Stimulated activated CD4-positive, alpha-beta T cell treated with anti-CD3 and anti-CD28 coated beads, Interleukin-1b, Interleukin-23, amount 100 ng/mL, for 1 hour (primary cell): ENCODE measurements at places on chromosomes 6 and 20.

DNA sequence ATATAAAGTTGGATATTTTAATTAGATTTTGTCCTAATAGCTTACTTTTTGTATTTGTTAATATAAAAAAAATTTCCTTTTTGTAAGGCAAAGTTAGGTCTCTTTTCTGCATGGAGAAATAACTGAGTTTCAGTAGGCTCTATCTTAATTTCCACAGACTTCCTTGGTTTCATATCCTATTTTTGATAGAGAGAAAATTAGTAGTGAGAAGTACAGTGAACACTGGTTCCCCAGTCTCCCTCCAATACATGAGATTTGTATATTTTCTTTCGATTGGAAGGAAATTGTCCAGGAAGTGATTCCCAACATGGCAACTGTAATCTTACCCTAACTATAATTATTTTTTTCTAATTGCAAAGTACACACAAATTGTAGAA, 26.4 kb downstream of the TRIM27 start:
- no peak for DNase-seq

- DNase-seq, result no peak
Measured at GRCh38 chr20:9616455-9616805, 102.0 kb downstream of the LAMP5 start.

GRCh38 chr6:44275749-44276648, 5.7 kb downstream of the TMEM151B start:
- DNase-seq, result no peak

DNA sequence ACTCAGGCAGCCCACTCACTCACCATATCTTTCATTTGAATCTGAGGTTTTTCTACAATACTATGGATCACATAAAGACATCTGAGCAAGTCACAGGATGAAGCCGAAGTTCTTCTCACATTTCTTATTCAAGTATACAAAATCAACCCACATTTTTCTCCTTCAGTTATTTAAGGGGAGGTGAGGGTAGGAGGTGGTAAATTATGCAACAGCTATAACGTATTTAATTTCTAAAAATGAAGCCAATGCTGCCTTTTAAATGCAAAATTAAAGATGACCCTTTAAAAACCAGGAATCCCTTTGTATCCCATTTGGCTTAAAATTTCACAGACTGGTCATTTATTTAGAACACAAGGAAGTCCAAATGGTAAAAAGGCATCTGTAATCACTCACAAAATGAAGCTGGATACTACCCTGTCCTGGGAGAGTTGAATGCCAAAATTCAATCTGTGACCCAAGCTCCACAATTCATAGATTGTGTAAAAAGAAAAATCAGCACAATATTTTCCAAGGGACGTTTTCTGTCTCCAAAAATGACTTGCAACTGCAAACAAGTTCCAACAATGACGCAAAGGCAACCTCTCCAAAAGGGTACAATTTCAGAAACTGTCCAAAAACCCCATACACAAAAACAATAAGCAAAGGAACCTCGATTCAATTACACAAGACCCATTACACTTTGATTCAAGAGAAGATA, 48.8 kb downstream of the EPB41L2 start:
- no peak for DNase-seq

GRCh38 chr6:83480470-83480869, 31.9 kb upstream of the PRSS35 start:
- DNase-seq, result no peak

- no peak for DNase-seq
Measured at GRCh38 chr20:19992996-19993908, 23.9 kb upstream of the NAA20 start.

DNA sequence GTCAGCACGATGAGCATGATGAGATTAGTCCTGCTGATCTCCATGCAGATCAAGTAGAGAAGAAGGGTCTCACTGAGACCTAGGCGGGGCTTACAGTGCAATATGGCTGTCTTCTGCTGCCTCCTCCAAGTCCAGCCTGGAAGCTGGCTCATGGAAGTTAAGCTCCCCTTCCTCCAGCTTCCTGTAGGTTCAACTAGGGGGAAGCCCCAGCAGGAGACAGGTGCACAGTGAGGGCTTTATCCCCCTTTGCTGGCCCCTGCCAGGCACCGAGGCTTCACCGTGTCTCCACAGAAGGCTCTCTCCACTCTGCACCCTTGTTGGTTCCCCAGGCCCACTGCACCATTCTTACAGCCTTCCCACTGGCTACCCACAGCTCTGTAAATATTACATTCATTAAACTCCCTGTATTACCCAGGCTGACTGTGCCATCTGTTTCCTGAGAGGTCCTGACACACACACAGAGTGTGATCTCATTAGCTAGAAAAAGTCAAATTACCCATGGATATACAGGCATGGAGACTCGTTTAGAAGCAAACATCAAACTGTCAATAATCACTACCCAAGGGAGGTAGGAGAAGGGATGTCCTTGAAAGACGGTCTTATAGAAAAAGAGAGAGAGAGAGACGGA, 90.4 kb downstream of the SLC2A10 start:
- DNase-seq, result no peak

DNA sequence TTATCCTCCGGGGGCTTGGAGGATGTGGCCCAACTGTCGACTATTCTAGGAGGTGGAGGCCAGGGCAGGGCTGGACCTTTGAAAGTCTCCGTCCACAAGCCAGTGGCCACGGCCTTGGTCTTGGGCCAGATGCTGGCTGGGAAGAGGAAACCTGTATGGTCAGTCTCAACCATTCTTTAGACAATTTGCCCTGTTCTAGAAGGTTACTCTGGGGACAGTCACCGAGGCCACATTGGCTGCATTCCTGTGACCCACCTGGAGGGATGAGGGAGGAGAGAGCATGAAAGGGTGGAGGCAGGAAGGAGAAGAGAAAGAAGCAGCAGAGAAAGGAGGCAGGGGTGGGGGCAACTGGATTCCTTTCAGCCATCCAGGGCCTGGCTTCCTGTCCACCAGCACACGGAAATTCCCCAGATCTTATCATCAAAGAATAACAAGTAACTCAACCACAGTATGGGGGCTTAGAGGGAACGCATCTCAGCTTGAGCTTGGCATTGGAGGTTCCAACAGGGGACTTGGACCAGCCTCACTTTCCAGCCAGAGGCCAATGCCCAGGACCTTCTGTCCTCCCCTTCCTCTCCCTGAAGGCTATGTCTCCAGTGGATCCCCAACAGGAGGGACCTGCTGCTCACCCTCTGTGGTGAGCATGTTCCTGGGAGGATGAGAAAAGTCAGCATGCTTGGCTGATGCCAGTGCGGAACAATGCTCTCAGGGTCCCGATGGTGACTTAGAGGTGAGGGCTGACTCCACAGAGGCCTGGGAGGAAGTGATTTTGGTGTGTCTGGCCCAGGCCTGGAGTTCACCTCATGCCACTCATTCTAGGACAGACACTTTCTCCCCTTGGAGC, 30.4 kb downstream of the TGM2 start:
- DNase-seq, result no peak

DNA sequence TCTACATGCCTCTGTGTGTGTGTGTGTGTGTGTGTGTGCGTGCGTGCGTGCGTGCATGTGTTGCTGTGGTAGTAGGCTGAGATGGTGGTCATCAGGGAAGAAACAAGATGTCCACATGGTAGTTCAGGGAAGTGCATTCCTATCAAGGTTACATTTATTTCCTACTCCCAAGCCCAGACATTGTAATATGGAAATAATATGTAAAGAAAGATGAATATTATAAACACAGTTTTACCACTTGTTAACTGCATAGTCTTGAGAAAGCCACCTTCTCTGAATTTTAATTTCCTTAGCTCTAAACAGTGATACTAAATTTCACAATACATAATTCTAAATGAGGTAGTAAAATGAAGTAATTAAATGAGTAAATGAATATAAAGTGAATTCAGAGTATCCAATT, 14.0 kb downstream of the MEI4 start:
- DNase-seq, result no peak

DNA sequence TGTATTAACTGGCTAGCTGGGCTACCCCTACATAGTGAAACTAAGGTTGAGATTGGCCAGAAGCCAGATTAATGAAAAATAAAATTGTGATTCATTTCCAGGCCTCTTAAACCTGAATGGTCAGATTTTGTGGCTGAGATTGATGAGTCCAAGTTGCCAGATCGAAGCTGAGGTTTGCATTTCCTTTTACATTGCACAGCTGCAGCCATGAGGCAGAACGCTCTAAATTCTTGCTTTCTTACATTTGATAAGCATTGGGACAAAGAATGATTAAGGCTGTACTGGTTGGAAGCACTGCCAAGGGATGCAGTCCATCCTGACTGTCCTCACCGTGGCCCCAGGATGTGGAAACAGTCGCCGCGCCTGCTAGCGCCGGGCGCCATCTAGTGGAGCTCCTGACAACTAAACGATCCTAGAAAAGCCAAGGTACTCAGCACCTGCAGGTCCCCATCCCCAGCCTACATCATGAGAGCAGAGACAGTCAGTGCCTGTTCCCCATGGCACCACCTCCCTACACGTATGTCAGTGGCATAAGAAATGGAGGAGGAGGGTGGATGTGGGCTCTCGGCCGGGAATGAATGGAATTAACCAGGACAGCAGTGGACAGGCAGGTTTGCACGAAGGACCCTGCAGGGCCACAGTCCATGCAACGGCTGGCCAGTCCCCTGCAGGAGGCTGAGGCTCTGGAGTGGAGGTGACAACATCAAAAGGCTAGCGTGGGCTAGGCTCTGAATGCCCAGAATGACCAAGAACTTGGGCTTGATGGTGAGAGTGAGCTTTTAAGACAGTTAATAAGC, 19.0 kb downstream of the PXDC1 start:
- DNase-seq, result peak; percentile 45

- no peak for DNase-seq
Measured at GRCh38 chr6:21886542-21887151, 293.1 kb downstream of the SOX4 start.

DNA sequence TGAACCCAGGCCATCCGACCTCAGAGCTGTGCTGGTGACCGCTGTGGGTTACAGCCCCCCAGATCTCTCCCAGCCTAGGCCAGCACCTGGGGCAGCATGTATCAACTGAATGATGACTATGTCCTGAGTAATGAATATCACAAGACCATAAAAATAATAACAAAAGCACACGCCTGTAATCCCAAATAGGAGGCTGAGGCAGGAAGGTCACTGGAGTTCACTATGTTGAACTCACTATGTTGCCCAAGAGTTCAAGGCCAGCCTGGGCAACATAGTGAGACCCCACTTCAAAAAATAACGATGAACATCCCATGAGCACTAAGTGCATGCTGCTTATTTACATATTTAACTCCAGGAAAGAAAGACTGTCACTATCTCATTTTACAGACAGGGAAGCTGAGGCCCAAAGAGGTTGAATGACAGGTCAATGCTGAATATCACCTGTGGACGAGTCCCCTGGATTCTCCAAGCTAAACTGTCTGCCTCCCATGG, 92.3 kb downstream of the NFATC2 start:
- DNase-seq, result no peak

DNA sequence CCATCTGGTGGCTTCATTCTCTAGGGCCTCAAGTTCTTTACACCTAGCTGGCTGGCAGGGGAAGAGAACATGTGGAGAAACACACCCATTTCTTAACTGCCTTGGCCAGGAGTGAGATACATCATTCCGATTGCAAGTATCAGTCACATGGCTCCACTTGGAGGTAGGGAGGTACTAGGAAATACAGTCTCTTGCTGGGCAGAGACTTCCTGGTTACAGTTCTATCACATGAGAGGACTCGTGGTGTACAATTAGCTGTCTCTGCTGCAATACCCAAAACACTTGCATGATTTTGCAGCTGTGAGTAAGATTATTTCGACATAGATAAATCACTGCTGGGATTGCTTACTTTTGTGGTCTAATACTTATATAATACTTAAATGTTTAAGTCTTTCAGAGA, 51.1 kb downstream of the GTF2H5 start:
- DNase-seq, result no peak

GRCh38 chr6:43897571-43898302, 127.7 kb downstream of the VEGFA start:
- no peak for DNase-seq

GRCh38 chr20:58131151-58131550, 97.3 kb downstream of the ANKRD60 start:
- no peak for DNase-seq

DNA sequence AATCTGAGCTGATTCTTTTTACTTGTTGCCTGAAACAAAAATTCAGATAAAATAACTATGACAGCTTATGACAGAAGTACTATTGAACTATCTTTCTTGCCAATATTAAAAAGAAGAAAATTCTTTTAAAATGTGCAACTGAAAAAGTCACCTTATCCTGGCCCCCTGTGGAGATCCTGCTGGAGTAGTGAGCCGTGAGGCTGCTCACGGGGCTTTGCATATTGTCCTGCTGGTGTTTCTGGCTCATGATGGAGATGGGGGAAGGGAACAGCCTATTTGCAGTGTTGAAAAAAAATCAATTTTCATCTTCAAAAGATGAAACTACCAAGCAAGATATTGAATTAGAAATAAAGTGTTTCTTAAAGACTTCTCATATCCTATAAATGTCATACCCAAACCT, 216.0 kb downstream of the SAMD5 start:
- no peak for DNase-seq

DNA sequence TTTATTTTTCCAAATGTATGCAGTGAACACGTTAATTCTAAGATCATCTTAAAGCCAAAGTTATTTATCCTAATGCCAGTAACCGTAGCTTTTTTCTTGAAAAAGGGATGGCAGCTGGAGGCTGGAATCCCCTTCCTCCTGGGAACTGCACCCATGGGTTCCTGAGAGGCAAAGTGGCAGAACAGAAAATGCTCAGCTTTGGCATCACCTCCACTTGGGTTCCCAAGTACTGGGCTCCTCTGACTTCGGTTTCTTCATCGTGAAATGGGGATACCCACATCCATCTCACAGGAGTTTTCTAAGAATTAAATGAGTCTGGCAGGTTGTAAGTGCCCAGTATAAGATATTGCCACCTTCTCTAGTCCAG, 6.2 kb upstream of the DDX43 start:
- no peak for DNase-seq

GRCh38 chr6:90106449-90106848, 190.2 kb downstream of the BACH2 start:
- DNase-seq, result no peak

DNA sequence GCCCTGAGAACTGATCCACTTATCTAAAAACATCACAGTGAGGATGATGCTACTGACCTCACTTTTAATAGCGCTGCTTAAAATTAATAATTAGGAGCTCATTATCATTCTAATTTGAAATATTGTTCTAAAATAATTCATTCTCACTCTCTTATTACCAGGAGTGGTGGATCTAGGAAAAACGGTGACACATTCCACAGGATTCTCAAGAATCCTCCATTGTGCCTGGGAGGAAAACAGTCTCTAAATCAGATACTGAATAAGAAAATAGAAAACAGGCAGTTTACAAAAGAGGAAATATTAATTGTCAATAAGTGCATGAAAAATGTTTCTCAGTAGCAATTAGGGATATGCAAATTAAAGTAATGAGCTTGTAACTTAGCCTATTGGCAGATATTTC, 187.4 kb downstream of the TENT5A start:
- DNase-seq, result no peak

- DNase-seq, result no peak
Measured at GRCh38 chr6:32952817-32953739, at the start of gene HLA-DMA. Gene HLA-DMA (minus strand): TSS chr6:32953097. CDS start chr6:32953036, 61 bp downstream.
